ENCODE measurements at places on chromosomes 2 and 18.

DNA sequence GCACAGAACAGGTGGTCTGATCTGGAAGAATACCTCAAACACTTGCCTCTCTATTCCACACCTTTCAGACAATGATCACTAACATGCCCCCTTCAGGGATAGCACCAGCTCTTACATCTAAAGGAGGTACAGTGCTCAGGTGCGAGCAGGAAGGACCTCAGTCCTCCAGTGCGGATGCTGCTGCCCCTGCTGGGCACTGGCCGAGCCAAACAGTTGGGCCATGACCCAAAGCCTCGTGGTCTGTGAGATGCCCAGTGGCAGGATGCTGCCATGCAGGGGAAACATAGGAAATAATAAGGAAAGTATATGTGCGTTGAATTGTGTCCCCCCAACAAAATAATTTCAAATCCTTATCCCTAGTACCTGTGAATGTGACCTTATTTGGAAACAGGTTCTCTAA is 243.7 kb downstream of the NDUFA10 start:
- no peak for DNase-seq

DNA sequence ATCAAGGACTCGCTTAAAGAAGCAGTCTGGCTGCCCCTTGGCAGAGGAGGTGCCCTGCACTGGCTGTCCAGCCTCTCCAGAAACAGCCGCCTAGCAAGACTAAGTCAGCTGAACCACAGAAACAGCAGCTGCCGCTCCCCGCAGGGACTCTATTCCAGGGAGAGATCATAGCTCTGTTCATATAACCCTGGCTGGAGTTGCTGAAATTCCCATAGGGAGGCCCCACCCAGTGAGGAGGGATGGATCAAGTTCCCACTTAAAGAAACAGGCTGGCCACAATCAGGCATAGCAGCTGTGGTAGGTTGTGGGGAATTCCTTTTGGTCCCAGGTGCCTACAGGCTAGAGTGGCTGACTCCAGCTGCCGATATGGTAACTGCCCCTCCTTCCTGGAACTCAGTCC is 74.2 kb upstream of the MC4R start:
- DNase-seq, result no peak

GRCh38 chr2:203989521-203989920 is 53.0 kb downstream of the ICOS start:
- DNase-seq, result no peak

GRCh38 chr2:10826625-10827024 is 14.0 kb upstream of the PDIA6 start:
- no peak for DNase-seq

DNA sequence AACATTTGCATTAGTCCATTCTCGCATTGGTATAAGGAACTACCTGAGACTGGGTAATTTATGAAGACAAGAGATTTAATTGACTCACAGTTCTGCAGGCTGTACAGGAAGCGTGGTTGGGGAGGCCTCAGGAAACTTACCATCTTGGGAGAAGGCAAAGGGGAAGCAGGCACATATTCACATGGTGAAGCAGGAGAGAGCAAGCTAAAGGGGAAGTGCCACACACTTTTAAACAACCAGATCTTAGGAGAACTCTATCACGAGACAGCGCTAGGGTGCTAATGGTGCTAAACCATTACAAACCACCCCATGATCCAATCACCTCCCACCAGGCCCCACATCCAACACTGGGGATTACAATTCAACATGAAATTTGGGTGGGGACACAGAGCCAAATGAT is 201.7 kb upstream of the MGAT5 start:
- no peak for DNase-seq

DNA sequence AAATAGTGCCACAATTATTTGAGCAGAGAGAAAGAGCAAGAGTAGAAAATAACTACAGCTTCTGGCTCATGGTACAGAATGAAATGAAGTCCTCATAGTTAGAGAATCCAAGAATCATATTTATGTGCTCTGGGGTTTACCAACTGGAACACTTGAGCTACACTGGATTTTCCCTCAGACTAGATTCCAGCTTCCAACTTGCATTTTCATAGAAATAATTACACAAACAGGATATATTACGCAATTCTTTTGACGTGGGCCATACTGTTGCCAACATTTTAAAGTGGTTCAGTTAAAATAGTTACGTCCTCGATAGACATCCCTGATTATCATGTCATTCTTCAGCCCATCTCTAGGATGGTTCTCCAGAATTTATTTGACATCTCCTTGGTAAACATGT is 129.2 kb downstream of the ETAA1 start:
- no peak for DNase-seq

GRCh38 chr2:11784280-11784679 is 37.8 kb downstream of the LPIN1 start:
- DNase-seq, result no peak

- no peak for DNase-seq
These were observed 23.1 kb downstream of the ELP2 start for GRCh38 chr18:36152781-36153180.

DNA sequence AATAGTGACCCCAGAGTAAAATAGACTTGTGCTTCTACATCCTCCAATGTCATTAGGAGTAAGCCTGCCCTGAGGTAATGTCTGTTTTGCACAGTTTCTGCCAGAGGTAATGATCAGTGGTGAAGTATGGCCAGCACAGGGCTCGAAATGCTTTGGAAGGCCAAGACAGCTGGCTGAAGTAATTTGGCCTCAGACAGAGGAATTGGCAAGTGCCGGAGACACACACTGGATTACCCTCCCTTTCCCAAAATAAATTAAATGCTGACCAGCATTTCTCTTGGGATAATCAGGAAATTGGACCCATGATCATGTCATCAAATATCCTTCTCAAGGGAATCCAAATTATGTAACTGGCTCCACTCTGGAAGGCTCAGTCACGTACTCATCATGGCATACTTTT is 379.0 kb upstream of the CHST9 start:
- DNase-seq, result no peak

- no peak for DNase-seq
These were observed 32.8 kb downstream of the SLC9A2 start for GRCh38 chr2:102652126-102652525.

DNA sequence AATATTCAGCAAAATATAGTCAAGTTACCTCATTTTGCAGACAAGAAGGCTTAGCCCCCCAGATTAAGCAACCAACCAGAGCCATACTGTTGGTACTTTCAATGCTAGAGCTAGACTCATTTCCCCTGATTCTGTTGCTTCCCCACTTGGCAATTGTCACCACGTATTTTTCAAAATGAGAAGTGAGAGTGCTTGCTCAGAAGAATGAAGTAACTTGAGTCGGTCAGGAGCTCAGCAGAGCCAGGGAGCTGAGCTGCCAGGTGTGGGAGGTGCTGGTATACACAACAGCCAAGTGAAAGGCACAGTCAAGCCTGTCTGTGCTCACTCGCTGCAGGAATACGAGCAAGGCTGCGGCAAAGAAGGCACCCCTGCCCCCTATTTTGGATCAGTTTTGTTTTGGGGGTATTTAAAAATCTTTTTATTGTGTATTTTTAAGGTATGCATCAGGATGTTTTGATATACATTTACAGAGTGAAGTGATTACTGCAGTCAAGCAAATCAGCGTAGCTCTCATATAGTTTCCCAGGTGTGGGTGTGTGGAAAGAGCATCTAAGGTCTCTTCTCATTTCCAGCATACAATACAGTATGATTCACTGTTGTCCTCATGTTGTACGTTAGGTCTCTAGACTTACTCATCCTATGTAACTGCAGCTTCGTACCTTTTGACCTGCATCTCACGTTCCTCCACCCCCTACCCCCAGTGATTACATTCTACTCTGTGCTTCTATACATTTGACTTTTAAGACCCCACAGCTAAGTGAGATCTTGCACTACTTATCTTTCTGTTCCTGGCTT is 62.4 kb downstream of the MRPS9 start:
- no peak for DNase-seq

DNA sequence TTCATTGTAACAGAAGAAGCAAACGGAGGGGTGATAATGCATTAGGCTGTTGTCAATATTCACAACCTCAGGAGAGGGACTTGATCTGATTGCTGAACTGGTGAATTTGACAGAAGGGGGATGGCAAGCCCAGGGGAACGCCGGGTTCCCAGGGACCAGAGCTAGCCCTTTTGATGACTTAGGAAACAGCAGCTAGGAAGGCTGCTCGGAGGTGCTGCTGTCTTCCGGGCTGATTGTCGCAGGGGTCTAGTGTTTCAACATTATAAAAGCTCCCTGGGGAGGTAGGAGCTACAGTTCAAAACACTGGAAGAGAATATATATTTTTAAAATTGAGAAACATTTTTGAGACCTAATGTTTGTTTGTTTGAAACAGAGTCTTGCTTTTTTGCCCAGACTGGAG is 47.3 kb downstream of the CD8B2 start:
- no peak for DNase-seq

DNA sequence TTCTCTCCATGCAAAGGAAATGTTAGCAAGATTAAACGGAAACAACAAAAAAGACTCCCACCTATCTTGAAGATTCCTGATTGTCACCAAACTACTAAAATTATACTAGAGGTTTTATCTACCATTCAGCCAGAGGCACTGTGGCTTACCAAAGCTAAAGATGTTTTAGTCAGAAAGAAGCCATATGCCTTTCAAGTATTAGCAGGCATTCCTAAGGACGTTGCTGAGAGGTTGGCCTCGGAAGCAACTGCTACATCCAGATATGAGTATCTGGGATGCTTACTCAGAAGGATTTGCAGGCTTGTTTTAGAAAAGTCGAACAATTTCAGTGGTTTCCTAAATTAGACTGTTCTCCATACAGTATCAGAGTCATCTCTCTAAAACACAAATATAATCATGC is 88.3 kb upstream of the UBE2E3 start:
- DNase-seq, result no peak

- DNase-seq, result no peak
These were observed 1.9 kb upstream of the WDR75 start for GRCh38 chr2:189439342-189439741.

GRCh38 chr2:75276093-75277029 is 77.0 kb upstream of the TACR1 start:
- DNase-seq, result no peak

DNA sequence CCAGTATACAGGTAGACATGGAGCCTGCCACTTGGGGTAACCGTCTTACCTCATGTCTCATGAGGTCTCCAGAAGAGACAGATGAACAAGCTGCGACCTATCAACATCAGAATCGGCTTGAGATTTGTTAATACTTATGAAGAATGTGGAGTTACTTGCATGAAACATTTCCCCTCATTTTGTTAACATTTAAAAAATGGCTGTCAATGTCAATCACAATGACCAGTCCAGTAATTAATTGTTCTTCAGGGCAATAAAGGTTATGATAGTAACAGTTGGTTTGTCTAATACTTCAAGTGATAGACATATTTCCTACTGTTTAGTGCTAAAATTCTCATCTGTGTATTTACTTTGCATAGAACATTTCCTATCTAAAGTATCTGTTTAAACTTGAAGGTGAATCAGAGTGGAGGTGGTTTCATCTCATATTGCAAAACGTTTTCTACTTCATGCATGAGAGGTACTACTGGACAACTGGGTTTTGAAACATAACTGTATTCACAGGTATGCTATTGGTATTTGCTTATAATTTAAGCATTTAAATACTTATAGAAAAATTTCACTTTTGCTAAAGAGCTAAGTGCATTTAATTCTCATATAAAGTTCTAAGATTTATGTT is 15.1 kb downstream of the SERTAD2 start:
- no peak for DNase-seq

All from Panc1 (cell line).